Fibroblast of skin of left quadriceps (primary cell): ENCODE measurements at places on chromosomes 7 and 10.

DNA sequence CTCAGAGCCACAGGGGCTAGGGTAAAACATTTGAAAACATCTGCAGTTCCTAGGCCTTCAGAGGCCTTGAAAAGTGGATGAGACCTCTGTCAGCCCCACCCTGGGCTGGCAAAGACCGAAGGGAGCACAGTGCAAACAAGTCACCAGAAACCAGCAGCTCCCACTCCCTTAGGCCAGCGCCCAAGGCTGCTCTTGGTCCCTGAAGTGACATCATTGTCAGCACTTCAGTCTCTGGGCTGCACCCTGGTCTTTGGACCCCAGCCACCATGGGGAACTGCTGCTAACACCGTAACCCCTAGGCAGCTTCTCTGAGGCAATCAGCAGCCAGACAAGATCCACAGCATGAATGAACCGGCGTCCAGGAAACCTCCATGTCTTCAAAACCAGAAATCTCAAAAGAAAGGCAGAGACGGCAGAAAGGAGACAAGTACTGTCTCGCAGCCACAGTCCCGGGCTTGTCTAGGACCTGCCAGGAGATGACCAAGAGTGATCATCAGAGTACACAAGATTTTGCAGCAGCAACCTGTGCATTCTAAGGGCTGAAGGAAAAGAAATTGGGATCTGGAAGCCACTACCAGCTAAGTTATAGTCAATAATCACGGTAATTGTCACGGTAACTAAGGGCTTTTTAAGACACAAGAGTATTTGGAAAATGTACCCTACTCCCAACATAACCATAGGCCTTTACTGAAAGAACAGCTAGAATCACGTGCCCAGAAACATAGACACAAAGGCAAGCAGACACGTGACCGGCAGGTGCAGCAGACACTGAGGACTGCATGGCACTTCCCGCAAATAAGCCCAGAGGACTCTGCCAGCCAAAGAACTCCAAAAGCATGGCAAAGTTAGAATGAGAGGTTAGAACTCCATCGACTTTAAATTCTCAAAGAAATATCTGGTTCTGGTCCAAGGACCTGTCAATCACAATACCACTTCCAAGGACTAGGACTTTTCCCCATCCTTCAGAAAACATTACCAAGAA lies 23.3 kb downstream of the CPXM2 start:
- DNase-seq, result no peak

DNA sequence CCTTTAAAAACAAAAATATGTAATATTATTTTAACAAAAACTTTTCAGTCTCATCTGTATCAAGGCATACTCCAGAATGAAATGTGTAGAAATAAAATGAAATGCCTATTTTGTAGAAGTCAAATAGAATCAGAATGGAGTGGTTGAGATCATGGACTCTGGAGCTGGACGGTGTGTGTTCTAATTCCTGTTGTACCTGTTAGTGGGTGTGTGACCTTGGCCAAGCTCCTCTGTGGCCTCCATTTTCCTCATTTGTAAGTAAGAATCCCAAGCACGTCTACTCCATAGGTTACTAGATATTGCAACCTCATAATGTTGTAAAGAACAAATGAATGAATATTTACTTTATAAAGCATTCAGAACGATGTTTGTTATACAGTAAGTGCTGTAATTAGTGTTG lies 74.9 kb downstream of the HDAC9 start:
- no peak for DNase-seq

GRCh38 chr7:8261711-8262695 lies at the start of gene ICA1:
Gene ICA1, minus strand, starts transcription at chr7:8262167. Its CDS starts 26,241 bp downstream, at chr7:8235926.
- DNase-seq, result no peak

DNA sequence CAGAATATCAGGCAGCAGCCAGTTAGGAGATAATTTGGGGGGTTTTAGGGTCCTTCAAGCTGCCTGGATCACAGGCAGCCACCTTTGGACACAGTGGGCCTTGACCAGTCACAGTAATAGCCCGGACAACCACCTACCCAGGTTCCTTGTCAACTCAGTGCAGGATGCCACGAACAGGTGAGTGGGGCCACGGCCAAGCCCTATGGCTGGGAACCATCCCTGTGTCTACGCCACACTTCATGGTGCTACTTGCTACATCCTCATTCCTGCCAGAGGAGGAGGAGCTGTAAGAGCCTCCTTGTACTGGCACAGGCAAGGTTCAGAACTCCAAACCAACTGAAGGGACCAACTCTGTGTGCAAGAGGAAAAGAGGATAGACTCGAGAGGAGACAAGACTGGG lies 19.9 kb downstream of the ITPRIP start:
- DNase-seq, result no peak

GRCh38 chr7:155300641-155301452 lies 3.2 kb downstream of the INSIG1 start:
- DNase-seq, result no peak

GRCh38 chr10:132477398-132478340 lies 59.9 kb upstream of the INPP5A start:
- no peak for DNase-seq

GRCh38 chr10:119526621-119527592 lies 15.6 kb downstream of the RGS10 start:
- DNase-seq, result no peak

DNA sequence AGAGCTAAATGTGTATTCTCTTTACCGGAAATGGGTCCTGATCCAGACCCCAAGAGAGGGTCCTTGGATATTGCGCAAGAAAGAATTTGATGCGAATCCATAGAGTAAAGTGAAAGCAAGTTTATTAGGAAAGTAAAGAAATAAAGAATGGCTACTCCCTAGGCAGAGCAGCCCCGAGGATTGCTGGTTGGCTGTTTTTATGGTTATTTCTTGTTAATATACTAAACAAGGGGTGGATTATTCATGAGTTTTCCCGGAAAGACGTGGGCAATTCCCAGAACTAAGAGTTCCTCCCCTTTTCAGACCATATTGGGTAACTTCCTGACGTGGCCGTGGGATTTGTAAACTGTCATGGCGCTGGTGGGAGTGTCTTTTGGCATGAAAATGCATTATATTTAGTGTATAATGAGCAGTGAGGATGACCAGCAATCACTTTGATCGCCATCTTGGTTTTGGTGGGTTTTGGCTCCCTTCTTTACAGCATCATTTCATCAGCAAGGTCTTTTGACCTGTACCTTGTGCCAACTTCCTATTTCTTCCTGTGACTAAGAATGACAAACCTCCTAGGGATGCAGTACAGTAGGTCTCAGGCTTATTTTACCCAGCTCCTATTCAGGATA lies 60.4 kb downstream of the ARL4A start:
- no peak for DNase-seq

GRCh38 chr7:158373476-158374133 lies 214.0 kb downstream of the PTPRN2 start:
- no peak for DNase-seq

GRCh38 chr10:76329891-76330575 lies 898.6 kb downstream of the LRMDA start:
- DNase-seq, result no peak

GRCh38 chr10:24850727-24851296 lies 101.6 kb downstream of the PRTFDC1 start:
- no peak for DNase-seq

DNA sequence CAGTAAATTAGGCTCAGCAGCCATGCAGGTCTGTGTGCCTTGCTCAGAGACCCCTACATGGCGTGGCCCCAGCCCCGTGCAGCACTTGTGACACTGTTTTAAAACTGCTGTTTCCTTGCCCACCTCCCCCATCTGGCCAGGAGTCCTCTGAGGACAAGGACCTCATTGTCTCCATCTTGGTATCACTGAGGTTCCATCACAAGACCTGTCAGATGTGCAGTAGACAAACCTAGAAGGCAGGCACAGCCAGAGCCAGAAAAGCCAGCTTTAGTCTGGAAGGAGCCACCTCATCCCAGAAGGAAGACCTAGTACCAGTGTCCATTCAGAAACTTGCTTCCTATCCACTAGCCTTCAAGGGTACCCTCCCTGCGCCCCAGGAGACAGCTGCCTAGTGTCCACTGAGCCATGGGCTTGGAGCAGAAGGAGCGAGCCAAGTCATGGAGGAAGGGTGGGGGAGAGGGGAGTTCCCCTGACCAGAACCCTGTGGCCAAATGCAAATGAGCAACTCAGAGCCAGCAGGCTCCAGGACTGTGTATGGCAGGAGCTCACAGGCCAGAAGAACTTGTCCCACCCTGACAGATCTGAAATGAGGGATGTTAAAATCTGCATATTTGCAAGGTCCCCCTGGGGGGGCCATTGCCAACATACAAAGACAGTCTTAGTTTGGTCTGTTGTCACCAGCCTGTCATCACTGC lies 176.1 kb downstream of the SH3PXD2A start:
- DNase-seq, result no peak

GRCh38 chr10:111999205-111999914 lies 184.2 kb downstream of the GPAM start:
- DNase-seq, result no peak

GRCh38 chr10:47025253-47025539 lies 114.0 kb downstream of the PTPN20 start:
- no peak for DNase-seq

- DNase-seq, result peak; percentile 4
Observed at GRCh38 chr7:137850571-137850970, 3.8 kb upstream of the DGKI start.

GRCh38 chr7:113076703-113077102 lies 9.9 kb downstream of the GPR85 start:
- no peak for DNase-seq

GRCh38 chr10:18886102-18886501 lies 162.5 kb upstream of the MALRD1 start:
- no peak for DNase-seq

DNA sequence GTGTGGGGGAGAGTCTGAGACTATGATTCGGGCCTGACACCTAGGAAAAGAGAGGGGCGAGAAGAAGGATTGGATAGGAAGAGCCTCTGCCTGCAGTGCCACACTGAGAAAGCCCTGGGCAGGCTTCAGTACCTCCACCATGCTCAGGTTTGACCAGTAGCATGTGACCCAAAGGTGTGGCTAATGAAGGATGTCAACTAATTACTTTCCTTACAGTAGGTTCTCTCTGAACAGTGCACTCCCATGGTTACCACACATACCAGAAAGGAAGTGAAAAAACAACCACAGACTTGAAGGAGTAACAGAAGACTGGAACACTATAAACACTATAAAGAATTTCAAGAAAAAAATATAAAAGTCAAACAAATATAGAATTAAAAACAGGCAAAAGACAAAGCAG lies 46.2 kb downstream of the SEM1 start:
- DNase-seq, result no peak

GRCh38 chr10:77233466-77233865 lies 404.1 kb downstream of the KCNMA1 start:
- DNase-seq, result no peak

- no peak for DNase-seq
Observed at GRCh38 chr7:76047305-76047810, 442 bp downstream of the STYXL1 start.

DNA sequence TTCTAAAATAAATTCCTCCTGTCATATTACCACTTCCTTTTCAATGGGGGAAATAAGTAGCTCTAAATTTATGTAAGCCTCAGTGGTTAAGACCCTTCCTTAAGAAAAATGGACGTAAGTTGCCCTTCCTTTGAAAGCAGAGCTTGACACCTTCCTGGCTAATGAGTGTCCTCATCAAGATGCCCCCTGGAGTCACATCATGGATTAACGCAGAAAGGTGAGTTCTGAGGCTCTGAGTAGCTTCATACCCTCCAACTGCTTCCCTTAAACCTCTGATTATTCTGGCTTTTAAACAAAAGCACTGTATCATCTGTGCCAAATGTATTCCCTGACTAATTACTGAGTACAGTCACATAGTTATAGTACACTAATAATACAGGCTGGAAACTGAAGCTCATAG lies 14.7 kb downstream of the KCTD7 start:
- DNase-seq, result no peak

DNA sequence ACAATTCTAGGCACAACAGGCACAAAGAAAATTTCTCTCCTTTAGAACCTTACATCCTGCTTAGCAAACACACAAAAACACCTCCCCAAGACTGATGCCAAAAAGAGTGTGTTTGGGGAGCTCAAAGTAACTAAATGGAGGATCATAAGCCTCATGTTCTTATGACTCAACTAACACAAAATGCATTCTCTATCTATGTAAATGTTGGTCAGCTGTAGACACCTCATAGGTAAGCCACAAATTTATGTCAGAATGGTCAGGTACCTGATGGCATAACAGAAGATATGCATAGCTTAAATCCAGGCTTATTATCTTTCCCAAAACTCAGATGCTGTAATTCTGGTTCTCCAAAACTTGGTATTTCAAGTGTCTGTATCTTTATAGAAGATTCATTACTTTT lies 315.1 kb downstream of the C7orf25 start:
- no peak for DNase-seq

DNA sequence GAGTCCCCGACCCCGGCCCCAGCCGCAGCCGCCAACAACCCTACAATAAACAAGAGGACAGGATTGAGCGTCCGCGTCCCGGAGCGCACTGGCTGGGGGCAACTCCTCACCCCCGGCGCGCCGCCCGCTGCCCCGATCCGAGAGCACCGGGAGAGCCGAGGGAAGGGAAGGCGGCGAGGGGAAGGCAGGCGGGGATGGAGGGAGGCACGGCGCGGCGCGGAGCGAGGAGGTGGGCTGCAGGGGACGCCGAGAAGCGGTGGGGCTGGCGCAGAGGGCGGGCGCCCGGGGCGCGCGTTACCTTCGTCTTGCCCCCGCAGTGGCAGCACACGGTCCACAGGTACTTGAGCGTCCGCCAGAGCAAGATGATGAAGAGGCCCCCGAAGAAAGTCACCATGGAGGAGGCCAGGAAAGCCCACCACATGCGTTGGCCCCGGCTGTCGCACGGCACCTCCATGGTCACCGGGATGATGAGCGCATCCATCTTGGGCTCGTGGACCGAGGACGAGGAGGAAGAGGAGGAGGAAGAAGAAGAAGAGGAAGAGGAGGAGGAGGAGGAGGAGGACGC lies 559 bp downstream of the KCNMA1 start:
- no peak for DNase-seq

DNA sequence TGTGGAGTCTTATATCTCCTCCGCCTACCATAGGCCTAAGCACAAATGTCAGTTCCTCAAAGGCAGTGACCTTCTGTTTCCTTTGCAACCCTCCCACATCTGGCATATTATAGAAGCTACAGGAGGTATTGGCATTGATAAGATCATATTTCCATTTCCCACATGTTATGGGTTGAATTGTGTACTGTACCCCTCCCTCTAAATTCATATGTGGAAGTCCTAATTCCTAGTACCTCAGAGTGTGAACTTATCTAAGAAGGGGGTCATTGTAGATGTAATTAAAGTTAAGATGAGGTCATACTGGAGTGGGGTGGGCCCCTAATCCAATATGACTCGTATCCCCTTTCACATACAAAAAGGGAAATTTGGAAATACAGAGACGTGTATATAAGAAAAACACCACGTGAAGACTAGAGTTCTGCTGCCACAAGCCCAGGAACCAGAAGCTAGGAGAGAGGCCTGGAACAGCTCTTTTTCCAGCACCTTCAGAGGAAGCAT lies 6.1 kb upstream of the LAMB4 start:
- DNase-seq, result no peak

GRCh38 chr10:118210276-118210675 lies 131.8 kb downstream of the FAM204A start:
- no peak for DNase-seq

GRCh38 chr10:98331885-98332284 lies 63.9 kb upstream of the LOXL4 start:
- no peak for DNase-seq
